ENCODE measurements at places on chromosomes 12 and 14.

DNA sequence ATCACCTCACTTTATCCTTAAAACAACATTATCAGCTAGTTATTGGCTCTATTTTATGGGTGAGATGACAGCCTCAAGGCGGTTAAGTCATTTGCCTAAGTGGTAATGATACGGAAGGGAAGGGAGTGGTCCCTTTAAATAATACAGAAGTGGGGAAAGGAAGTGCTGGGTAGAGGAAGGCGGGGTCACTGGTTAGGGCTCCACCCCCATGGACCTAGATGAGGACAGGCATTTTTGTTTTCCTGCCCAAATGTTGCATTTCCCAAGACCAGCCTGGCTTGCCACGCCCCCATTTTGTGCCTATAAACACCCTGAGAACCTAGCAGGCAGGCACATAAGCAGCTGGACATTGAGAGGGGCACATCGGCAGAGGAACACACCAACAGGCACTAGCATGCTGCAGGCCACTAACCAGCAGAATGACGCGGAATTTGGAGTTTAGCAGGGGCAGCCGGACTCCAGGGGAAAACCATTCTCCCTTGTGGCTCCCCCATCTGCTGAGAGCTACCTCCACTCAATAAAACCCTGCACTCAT is 100.9 kb downstream of the EPS8 start:
- DNase-seq = no peak

- no peak for DNase-seq
These were observed 836.1 kb downstream of the VRK1 start for GRCh38 chr14:97633131-97633738.

DNA sequence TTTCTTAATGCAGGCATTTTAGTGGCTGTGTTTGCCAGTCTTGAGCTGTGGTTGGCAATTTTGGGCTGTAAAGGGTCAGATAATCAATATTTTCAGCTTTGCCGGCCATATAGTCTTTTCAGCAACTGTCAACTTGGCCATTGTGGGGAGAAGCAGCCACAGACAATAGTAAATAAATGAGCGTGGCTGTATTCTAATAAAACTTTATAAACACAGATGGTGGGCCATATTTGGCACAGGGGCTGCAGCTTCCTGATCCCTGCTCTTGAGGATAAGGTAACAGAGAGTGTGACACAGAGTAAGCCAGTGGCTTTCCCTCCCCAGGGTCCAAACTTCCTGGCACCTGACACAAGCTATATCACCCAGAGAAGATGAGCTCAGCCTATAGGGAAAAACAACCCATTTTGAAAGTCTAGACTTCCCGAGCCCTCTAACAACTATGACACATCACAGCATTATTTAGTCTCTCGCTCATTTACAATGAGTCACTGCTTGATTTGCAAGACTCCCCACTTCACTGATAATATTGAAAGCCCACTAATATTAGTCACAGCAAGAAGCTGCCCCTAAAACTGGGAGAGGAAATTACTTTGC is 163.1 kb upstream of the TMPO start:
- no peak for DNase-seq

DNA sequence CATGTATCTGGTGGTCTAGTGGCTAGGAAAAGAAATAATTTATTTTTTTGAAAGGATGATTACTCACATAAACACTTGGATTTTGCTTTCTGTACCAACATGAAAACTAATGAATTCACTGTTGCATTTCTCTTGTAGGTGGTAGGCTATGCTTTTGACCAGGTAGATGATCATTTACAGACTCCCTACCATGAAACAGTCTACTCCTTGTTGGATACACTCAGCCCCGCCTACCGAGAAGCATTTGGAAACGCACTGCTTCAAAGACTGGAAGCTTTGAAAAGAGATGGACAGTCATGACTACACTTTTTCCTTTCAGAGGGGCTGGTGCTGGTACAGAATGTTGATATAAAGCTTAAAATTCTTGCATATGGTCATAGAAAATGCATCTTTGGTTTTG is 6.5 kb upstream of the AK7 start:
- no peak for DNase-seq

DNA sequence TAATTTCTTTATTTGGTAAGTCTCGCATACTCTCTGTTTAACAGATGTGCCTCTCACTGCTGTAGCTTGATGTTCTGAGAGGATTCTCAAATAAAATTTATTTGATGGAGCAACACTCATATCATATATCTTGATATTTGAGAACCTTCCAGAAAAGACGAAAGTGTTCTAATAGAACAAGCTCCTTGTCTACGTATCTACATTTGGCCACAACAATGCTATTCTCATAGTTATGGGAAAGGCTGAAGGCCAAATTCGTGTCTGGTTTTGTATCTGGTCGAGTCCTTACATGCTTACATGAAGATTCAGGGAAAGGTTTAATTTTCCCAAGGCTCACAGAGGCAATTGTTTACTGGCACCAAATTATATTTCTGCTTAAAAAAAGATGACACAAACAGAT is 186.7 kb upstream of the SLC38A2 start:
- no peak for DNase-seq

- DNase-seq = no peak
These were observed 593.0 kb downstream of the SOX5 start for GRCh38 chr12:23356440-23356839.

GRCh38 chr12:109753959-109754358 is 40.3 kb downstream of the FAM222A start:
- DNase-seq = peak; percentile 9

Measured in activated effector memory CD4-positive, alpha-beta T cell treated with anti-CD3 and anti-CD28 coated beads, Interleukin-2, amount 50 U/mL, for 16 hours (primary cell).